ENCODE measurements at places on chromosomes 5 and 9. TPM values are rescaled to one million over a fixed set of nuclear protein-coding genes. Genes with fewer than 3 reads are reported as not detected.

GRCh38 chr5:170821257-170821800, 37.8 kb downstream of the GABRP start:
- no peak for DNase-seq
- no peaks in the 10 kb centered on the region for H3K4me1 ChIP-seq
- H3K27ac ChIP-seq, result no peak overlapping the region
- H3K4me3 ChIP-seq, result no peak overlapping the region
- H3K36me3 ChIP-seq, result no peaks in the 10 kb centered on the region

GRCh38 chr5:53560028-53560427, 411 bp upstream of the NDUFS4 start:
- DNase-seq, result no peak
- H3K27ac ChIP-seq, result peak overlapping the region; percentile 99
- peaks cover 42% of the 10 kb centered on the region for H3K27me3 ChIP-seq
- H3K4me3 ChIP-seq, result peak overlapping the region; percentile 98
- peaks cover 4% of the 10 kb centered on the region for H3K36me3 ChIP-seq
- peaks cover 24% of the 10 kb centered on the region for H3K4me1 ChIP-seq

- DNase-seq, result no peak
- H3K27me3 ChIP-seq, result peaks cover 24% of the 10 kb centered on the region
- H3K4me1 ChIP-seq, result peaks cover 6% of the 10 kb centered on the region
- no peak overlapping the region for H3K27ac ChIP-seq
- H3K36me3 ChIP-seq, result peaks cover 3% of the 10 kb centered on the region
These were observed 41.3 kb upstream of the PHYKPL start for GRCh38 chr5:178273665-178274541.

GRCh38 chr5:139341187-139341688, 416 bp upstream of the PAIP2 start:
- H3K4me1 ChIP-seq, result peaks cover 42% of the 10 kb centered on the region
- no peaks in the 10 kb centered on the region for H3K27me3 ChIP-seq
- H3K4me3 ChIP-seq, result peak overlapping the region; percentile 100
- no peak for DNase-seq
- H3K36me3 ChIP-seq, result peaks cover 3% of the 10 kb centered on the region

GRCh38 chr5:58466939-58467338, 7.1 kb upstream of the PLK2 start:
- no peaks in the 10 kb centered on the region for H3K36me3 ChIP-seq
- H3K27ac ChIP-seq, result peak overlapping the region; percentile 2
- peaks cover 4% of the 10 kb centered on the region for H3K4me1 ChIP-seq
- H3K27me3 ChIP-seq, result peaks cover 17% of the 10 kb centered on the region

GRCh38 chr5:37495210-37495609, 116.1 kb downstream of the WDR70 start:
- H3K4me1 ChIP-seq, result peaks cover 21% of the 10 kb centered on the region
- no peaks in the 10 kb centered on the region for H3K27me3 ChIP-seq
- peaks cover 5% of the 10 kb centered on the region for H3K36me3 ChIP-seq
- no peak overlapping the region for H3K4me3 ChIP-seq

DNA sequence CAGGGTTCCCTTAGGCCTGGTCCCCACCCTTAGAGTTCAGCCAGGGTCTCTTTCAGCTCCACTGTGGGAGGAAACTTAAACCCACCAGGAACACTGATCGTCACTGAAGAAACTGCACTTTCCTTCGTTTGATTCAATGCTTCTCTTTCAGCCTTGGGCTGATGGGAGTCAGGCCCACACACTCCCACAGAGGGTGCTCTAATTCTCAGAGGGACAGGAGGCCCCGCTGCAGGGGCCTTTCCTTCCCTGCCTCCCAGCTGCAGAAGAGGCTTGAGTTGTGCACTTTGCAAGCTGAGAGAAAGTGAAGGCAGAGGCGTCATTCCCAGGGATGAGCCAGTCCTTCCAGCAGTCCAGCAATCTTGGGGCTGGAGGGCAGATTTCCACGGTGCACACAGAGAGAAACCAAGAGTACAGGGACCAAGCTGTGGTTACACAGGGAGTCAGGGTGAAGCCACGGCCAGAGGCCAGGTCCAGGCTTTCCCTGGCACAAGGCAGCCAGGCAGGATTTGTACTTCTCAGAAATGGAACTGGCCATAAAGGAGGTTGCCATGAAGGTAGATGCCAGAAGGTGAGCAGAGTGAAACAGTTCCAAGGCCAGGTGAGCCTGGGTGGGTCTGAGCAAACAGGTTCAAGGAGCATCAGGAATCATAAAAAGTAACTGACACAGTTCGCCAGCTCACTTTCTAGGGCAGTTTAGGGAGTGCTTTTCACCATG, 10.4 kb upstream of the GLIPR2 start:
- peaks cover 27% of the 10 kb centered on the region for H3K4me1 ChIP-seq
- no peak for DNase-seq

DNA sequence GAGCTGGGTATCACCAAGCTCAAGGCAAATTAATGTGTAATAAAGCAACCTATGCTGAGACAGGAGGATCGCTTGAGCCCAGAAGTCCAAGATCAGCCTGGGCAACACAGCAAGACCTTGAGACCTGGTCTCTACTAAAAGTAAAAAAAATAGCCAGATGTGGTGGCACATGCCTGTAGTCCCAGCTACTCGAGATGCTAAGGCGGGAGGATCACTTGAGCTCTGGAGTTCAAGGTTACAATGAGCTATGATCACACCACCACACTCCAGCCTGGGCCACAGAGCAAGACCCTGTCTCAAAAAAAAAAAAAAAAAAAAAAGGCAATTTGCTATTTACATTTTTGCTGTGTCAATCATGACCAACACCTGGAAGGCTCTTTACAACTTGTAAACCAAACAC, 5.2 kb downstream of the STRBP start:
- no peaks in the 10 kb centered on the region for H3K27me3 ChIP-seq
- H3K4me1 ChIP-seq, result peaks cover 55% of the 10 kb centered on the region
- no peak overlapping the region for H3K4me3 ChIP-seq
- H3K27ac ChIP-seq, result no peak overlapping the region
- DNase-seq, result no peak

GRCh38 chr9:99457981-99458380, 235.9 kb downstream of the SEC61B start:
- no peak for DNase-seq
- no peak overlapping the region for H3K27ac ChIP-seq
- no peaks in the 10 kb centered on the region for H3K4me1 ChIP-seq
- no peaks in the 10 kb centered on the region for H3K36me3 ChIP-seq
- H3K4me3 ChIP-seq, result no peak overlapping the region

DNA sequence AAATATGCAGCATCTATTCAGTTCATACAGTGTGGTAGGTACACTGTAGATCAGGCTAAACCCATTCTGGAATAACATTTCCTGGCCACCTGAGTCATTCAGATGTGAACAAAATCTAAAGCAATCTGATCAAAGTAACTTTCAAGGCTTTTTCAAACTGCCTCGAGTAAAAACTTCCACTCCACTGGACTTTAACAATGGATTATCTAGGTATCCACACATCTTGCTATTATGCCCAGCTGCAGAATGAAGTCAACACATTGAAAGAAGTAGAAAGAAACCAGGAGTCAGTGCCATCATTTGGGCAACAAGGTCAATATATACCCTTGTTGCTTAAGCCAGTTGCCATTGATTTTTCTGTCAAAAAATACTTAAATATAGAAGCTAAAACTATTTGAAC, 1352.6 kb upstream of the NUDT12 start:
- H3K27me3 ChIP-seq, result no peaks in the 10 kb centered on the region
- no peak overlapping the region for H3K27ac ChIP-seq
- no peak overlapping the region for H3K4me3 ChIP-seq
- no peaks in the 10 kb centered on the region for H3K36me3 ChIP-seq
- no peak for DNase-seq
- no peaks in the 10 kb centered on the region for H3K4me1 ChIP-seq

- no peaks in the 10 kb centered on the region for H3K27me3 ChIP-seq
- peaks cover 2% of the 10 kb centered on the region for H3K36me3 ChIP-seq
- H3K4me3 ChIP-seq, result no peak overlapping the region
- H3K27ac ChIP-seq, result peak overlapping the region; percentile 82
- H3K4me1 ChIP-seq, result peaks cover 62% of the 10 kb centered on the region
- DNase-seq, result no peak
These were observed 72.9 kb downstream of the IQGAP2 start for GRCh38 chr5:76475936-76476335.

DNA sequence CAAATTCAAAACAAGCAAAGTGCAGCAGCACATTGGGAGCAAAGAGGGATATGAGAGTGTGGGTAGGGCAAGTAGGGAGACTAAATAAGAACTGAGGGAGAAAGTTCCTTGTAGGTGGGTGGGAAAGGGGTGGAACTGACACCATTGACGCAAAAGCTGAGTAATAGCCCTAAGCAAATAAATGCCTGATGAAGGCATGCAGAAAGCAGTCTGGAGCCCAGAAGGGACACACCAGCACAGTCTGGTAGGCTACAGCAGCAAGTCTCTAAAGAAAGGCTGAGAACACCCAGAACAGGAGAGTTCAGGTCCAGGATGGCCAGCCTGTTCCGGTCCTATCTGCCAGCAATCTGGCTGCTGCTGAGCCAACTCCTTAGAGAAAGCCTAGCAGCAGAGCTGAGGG, at the start of gene INSL4:
Gene INSL4 (plus strand): TSS at position 208 of the 400 bp plus-strand sequence. CDS start 105 bp downstream, at position 313.
- peaks cover 54% of the 10 kb centered on the region for H3K27me3 ChIP-seq
- H3K36me3 ChIP-seq, result peaks cover 2% of the 10 kb centered on the region
- H3K4me3 ChIP-seq, result no peak within 1 kb of the TSS
- DNase-seq, result no peak
- peaks cover 3% of the 10 kb centered on the region for H3K4me1 ChIP-seq
- no peak within 1 kb of the TSS for H3K27ac ChIP-seq

DNA sequence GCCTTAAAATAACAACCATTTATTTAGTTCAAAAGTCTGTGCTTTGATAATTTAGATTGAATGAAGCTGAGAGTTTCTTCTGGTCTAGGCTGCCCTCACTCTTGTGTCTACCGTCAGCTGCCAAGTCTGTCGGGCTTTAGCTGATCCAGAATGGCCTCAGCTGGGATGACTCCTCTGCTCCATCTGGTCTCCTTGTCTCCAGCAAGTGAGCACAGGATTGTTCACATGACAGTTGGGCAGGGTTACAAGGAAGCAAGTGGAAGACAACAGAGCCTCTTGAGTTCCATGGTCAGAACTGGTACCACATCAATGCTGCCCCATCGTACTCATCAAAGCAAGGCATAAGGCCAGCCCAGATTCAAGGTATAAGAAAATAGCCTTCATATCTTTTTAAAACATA, 9.0 kb downstream of the HTR1A start:
- DNase-seq, result no peak
- no peaks in the 10 kb centered on the region for H3K36me3 ChIP-seq
- no peak overlapping the region for H3K27ac ChIP-seq
- H3K27me3 ChIP-seq, result no peaks in the 10 kb centered on the region
- H3K4me1 ChIP-seq, result no peaks in the 10 kb centered on the region

- peaks cover 26% of the 10 kb centered on the region for H3K27me3 ChIP-seq
- peaks cover 2% of the 10 kb centered on the region for H3K36me3 ChIP-seq
- no peak for DNase-seq
- no peak overlapping the region for H3K4me3 ChIP-seq
These were observed 122.4 kb downstream of the FAM170A start for GRCh38 chr5:119751734-119752094.

DNA sequence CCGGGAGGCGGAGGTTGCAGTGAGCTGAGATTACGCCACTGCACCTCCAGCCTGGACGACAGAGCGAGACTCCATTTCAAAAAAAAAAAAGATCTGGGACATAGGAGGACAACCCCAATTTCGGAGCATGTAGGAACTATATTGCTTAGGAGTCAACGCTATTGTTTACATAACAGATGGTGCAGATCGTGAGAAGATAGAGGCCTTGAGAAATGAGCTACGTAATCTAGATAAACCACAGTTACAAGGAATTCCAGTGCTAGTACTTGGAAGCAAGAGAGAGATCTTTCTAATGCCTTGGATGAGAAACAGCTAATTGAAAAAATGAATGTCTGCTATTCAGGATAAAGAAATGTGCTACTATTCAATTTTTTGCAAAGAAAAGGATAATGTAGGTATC, 20.3 kb downstream of the TBC1D2 start:
- no peak overlapping the region for H3K27ac ChIP-seq
- H3K4me3 ChIP-seq, result no peak overlapping the region
- peaks cover 5% of the 10 kb centered on the region for H3K4me1 ChIP-seq
- DNase-seq, result no peak
- H3K27me3 ChIP-seq, result no peaks in the 10 kb centered on the region

DNA sequence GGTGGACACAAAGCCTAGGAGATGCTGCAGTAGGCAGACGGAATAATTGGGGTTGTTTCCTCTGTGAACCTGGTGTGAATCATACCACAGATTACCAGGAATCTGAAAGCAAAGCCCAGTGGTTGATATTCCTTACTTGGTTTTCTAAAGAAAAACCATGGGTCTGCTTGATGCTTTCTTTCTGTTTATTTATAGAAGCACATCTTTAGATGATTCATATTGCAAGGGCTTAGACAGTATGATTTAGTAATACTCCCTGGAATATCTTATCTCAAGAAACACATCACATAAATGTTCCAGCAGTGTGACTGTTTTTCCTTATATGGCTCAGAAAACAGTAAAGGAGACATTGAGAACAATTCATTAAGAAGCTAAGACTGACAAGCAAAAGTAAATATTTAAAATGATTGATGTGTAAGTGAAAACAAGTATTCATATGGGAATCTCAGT, 623.3 kb downstream of the RAB3C start:
- H3K4me3 ChIP-seq, result no peak overlapping the region
- H3K36me3 ChIP-seq, result no peaks in the 10 kb centered on the region
- no peak overlapping the region for H3K27ac ChIP-seq

DNA sequence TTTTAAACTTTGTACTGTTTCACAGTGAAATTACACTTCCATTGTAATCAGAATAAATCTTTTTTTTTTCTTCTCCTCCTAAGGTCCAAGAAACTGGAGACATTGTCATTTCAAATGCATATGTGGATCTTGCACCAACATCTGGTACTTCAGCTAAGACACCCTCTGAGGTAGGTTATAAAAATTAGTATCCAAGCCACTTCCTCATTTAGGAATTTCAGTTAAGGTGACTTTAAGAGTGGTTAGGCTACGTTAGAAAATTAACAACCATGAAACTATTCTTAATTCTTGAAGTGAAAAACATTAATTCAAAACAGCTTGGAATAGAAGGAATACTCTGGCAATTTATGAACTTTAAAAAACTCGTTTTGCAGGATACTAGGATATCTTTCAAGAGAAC, 77.5 kb downstream of the HSD17B4 start:
- H3K4me3 ChIP-seq, result no peak overlapping the region
- no peak overlapping the region for H3K27ac ChIP-seq
- DNase-seq, result no peak
- H3K4me1 ChIP-seq, result no peaks in the 10 kb centered on the region
- no peaks in the 10 kb centered on the region for H3K27me3 ChIP-seq
- peaks cover 8% of the 10 kb centered on the region for H3K36me3 ChIP-seq

Gene CSNK1A1
- 212 TPM for total RNA-seq

Gene ANGPTL2
- total RNA-seq, result not detected

Gene PFDN1
- total RNA-seq, result 33.4 TPM

Gene RNF183
- total RNA-seq, result not detected
